Calu3 (cell line): ENCODE measurements at places on chromosomes 12 and 14. TPM values are rescaled to one million over a fixed set of nuclear protein-coding genes. Genes with fewer than 3 reads are reported as not detected.

- H3K36me3 ChIP-seq = peaks cover 7% of the 10 kb centered on the region
- no peak overlapping the region for H3K27ac ChIP-seq
- H3K27me3 ChIP-seq = no peaks in the 10 kb centered on the region
- H3K4me1 ChIP-seq = no peaks in the 10 kb centered on the region
- no peak overlapping the region for H3K4me3 ChIP-seq
- no peak for DNase-seq
Measured at GRCh38 chr12:96980991-96981414, 73.9 kb downstream of the NEDD1 start.

GRCh38 chr14:78950649-78951048 lies 780.5 kb downstream of the NRXN3 start:
- peaks cover under 1% of the 10 kb centered on the region for H3K27me3 ChIP-seq
- peaks cover 13% of the 10 kb centered on the region for H3K4me1 ChIP-seq
- H3K27ac ChIP-seq = no peak overlapping the region
- H3K36me3 ChIP-seq = no peaks in the 10 kb centered on the region
- peak; percentile 22 for DNase-seq

GRCh38 chr12:14635776-14636175 lies 60.6 kb downstream of the GUCY2C start:
- H3K36me3 ChIP-seq = no peaks in the 10 kb centered on the region
- H3K4me1 ChIP-seq = no peaks in the 10 kb centered on the region
- H3K27me3 ChIP-seq = no peaks in the 10 kb centered on the region

DNA sequence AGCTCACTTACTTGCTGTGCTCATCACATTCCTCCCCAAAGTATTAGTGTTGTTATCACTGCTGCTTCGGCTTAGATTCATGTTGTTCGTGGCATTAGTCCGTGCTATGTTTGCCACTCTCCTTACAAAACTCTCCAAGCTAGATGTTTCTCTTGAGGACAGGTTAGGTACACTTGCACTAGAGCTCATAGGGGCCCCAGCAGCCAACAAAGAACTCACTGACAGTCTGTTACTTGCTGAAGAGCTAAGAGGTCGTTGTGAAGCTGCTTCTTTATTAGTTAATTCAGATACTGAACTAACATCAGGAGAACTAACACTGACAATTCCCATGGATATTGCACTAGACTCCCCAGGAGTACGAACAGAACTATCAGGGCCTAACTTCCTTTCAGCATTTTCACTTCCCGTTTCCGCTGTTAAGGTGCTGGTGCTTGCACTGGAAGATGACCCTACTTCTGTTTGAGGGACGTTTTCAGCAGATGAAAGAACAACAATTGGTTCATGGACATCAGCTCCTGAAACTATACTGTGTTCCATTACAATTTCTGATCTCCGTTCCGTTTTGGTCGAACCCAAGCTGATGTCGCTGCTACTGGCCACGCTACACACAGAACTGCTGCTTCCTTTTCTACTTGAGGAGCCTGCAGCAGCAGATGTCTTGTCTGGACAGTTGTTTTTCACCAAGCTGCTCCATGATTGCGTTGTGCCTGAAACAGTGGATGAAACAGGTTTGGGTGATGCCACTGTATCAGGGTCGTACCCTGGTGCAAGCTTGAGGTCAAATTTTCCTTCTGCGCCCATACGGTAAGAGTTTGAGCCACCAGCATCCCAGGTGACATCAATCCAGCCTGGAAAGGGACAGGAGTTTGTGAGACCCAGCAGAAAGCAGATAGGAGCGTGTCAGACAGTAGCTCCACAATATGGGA lies 78.7 kb downstream of the HECTD1 start:
- no peaks in the 10 kb centered on the region for H3K27me3 ChIP-seq
- no peak for DNase-seq
- H3K4me3 ChIP-seq = no peak overlapping the region
- H3K36me3 ChIP-seq = peaks cover 30% of the 10 kb centered on the region

DNA sequence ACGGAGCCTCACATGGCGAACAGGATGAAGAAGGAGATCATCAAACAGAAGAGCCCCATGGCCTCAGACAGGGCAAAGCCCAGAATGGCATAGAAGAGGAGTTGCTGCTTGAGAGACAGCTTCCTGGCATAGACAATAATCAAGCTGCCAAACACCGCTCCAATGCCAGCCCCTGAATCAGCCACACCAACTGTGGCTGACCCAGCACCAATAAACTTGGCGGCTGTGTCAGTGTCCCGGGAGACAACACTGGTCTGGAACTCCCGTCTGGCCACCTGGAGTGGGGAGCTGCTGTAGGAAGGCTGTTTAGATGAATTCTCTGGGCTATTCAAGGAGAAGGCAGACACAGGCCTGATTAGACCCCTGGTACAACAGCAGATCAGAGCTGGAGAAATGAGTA lies 100.1 kb downstream of the HEATR5A start:
- H3K36me3 ChIP-seq = peaks cover 4% of the 10 kb centered on the region
- no peak for DNase-seq
- H3K4me3 ChIP-seq = no peak overlapping the region

- no peaks in the 10 kb centered on the region for H3K36me3 ChIP-seq
- H3K4me3 ChIP-seq = no peak overlapping the region
- H3K4me1 ChIP-seq = no peaks in the 10 kb centered on the region
- no peak overlapping the region for H3K27ac ChIP-seq
- DNase-seq = no peak
Measured at GRCh38 chr12:101789171-101789570, 41.6 kb downstream of the GNPTAB start.

DNA sequence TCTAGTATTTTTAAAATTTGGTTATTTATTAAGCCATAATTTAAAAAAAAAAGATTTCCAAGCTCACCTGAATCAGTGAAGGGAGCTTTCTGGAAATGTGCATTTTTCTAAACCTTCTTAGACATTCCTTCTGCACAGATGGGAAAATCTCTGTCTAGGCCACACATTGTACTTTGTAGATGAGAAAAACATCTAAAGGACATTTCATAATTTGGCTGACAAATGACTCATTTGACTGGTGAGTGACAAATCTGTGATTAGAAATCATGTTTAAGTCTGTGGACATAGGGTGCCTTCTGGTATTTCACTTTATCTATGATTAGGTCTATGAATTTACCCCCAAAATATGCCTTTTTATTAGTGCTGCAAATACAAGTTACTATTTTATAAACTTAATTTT lies 1044.9 kb upstream of the FLRT2 start:
- H3K4me1 ChIP-seq = no peaks in the 10 kb centered on the region
- H3K27ac ChIP-seq = no peak overlapping the region

DNA sequence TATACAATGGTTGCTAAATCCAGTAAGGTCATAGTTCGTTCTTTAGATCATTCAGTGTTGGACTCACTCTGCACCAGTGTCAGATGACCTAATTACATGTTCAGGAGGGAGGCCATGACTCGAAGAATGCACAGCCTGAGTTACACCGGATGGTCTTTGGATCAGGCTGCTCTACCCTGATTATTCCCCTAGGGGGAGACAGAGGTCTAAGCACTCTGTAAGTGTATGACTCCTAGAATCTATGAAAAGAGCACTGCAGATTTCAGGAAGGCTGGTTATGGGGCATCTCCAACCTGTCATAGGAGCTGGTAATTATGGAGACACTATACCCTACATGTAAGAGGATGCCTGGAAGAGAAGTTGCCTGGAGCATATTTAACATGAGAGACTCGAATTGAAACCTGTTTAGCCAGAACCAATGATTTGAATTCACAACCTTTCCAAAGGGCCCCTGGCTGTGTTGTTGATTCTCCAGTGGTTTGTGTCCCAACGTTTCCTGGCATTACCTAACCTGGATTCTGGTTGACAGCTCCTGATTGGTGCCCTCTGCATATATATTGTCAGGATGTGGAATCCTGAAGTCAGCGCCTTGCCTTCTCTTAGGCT lies at the start of gene MUCL1:
Gene MUCL1, plus strand, starts transcription at position 584 of the 606 bp plus-strand sequence. CDS start 67 bp downstream, outside the sequence.
- peak; percentile 83 for DNase-seq
- peaks cover 71% of the 10 kb centered on the region for H3K27me3 ChIP-seq
- no peak within 1 kb of the TSS for H3K27ac ChIP-seq

- DNase-seq = no peak
- H3K27ac ChIP-seq = no peak overlapping the region
- peaks cover 9% of the 10 kb centered on the region for H3K4me1 ChIP-seq
- no peaks in the 10 kb centered on the region for H3K36me3 ChIP-seq
Measured at GRCh38 chr12:28059668-28060067, 87.1 kb upstream of the PTHLH start.

The KRT77 gene
- total RNA-seq = not detected in 2 replicates

The MANSC4 gene
- total RNA-seq = not detected in 2 replicates

- no peak overlapping the region for H3K27ac ChIP-seq
- DNase-seq = peak; percentile 6
- H3K4me3 ChIP-seq = no peak overlapping the region
- H3K27me3 ChIP-seq = peaks cover 77% of the 10 kb centered on the region
Measured at GRCh38 chr14:65927931-65928356, 515.4 kb downstream of the FUT8 start.

DNA sequence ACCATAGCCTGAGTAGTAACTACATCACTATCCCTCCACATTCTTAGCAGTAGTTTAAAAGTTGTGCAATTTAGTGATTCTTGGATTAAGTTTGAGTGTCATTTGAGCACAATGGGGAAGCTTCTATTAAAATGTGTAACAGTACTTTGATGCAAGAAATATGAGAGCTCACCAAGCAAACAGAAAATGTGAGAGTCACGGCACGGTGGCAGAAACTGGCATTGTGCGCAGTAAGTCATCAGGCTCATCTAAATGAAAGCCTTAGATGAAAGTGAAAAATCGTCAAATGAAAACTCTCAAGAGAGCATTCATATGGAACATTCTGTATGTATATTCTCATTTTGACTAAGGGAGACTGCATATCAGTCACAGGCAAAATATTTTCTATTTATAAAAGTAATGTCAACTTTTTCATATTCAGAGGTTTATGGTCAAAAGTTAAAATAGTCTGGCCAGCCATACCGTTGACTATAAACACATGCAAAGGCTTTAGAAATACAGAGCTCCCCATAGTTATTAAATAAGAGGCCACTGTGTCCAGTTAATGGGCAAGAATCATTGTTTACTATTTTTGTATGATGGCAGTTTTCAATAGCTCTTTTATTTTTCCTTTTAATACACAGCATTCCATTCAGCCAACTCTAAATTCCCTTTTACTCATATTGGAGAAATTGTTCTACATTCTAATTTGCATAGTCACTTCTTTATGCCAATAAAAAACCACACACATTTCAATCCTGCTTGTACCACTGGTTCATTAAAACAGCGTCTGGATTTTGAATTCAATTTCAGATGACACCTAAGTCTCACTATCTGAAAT lies 167.9 kb downstream of the PRKD1 start:
- no peaks in the 10 kb centered on the region for H3K36me3 ChIP-seq
- no peak overlapping the region for H3K27ac ChIP-seq
- H3K27me3 ChIP-seq = no peaks in the 10 kb centered on the region
- peaks cover 21% of the 10 kb centered on the region for H3K4me1 ChIP-seq
- no peak overlapping the region for H3K4me3 ChIP-seq

DNA sequence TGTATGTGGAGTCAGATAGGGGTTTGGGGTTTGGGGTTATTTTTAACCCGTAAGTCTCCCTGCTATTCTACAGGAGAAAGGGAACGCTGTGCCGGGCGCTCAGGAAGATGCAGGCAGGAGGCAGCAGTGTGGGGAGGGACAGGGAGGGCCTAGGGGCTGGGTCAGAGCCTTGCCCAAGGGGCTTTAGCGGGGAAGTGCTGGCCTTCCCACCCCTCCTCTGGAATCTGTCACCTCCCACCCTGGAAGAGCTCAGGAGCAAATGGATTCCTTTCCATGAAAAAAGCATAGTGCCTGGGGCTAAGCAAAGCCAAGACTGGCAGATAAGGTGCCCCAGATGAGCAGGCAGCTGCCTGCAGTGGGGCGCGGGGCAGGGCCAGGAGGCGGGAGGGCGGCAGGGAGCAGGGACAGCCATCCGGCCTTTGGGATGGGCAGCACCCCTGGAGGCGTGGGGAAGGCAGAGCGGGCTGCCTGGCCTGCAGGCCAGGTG lies 7.3 kb upstream of the INF2 start:
- H3K36me3 ChIP-seq = peaks cover 44% of the 10 kb centered on the region
- peak overlapping the region; percentile 99 for H3K27ac ChIP-seq
- peak overlapping the region; percentile 76 for H3K4me3 ChIP-seq
- H3K4me1 ChIP-seq = peaks cover 84% of the 10 kb centered on the region
- no peaks in the 10 kb centered on the region for H3K27me3 ChIP-seq

DNA sequence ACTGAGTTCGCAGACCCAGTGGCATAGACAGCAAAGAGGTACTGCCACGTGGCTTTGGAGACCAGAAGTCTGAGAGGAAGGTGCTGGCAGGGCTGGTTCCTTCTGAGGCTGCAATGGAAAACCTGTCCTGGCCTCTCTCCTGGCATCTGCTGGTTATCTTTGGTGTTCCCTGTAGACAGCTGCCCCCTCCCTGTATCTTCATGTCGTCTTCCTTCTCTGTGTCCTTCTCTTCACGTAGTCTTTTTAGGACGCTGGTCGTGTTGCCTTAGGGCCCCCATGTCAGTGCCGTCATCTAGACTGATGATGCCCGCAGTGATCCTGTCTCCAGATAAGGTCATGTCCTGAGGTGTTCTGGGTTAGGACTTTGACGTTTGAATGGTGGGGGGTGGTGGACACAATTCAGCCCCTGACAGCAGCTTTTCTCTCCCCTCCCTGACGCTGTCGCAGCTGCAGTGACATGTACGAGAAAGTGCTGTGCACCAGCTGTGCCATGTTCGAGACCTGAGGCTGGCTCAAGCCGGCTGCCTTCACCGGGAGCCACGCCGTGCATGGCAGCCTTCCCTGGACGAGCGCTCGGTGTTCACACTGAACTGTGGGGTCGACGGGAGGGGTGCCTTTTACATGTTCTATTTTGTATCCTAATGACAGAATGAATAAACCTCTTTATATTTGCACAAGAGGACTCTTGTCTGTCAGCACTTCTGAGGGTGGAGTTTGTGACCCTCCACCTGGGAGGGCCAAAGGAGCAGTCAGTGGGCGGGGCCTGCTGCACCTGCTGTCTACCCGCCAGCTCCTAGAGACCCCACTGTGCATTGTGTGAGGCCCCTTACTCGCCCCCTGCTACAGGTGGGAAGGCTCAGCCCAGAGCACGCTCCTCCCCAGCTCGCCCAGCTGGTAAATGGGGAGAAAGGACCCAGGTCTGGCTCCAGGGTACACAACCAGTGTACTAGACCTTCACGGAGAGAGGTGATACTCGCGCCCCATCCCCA lies 6.3 kb downstream of the SIVA1 start:
- H3K36me3 ChIP-seq = peaks cover 11% of the 10 kb centered on the region
- H3K27me3 ChIP-seq = no peaks in the 10 kb centered on the region
- H3K4me1 ChIP-seq = peaks cover 3% of the 10 kb centered on the region
- no peak overlapping the region for H3K4me3 ChIP-seq
- H3K27ac ChIP-seq = no peak overlapping the region
